ENCODE measurements at places on chromosomes 5 and 9.

GRCh38 chr5:76942581-76942980, 10.3 kb upstream of the CRHBP start:
- peak; percentile 73 for DNase-seq

DNA sequence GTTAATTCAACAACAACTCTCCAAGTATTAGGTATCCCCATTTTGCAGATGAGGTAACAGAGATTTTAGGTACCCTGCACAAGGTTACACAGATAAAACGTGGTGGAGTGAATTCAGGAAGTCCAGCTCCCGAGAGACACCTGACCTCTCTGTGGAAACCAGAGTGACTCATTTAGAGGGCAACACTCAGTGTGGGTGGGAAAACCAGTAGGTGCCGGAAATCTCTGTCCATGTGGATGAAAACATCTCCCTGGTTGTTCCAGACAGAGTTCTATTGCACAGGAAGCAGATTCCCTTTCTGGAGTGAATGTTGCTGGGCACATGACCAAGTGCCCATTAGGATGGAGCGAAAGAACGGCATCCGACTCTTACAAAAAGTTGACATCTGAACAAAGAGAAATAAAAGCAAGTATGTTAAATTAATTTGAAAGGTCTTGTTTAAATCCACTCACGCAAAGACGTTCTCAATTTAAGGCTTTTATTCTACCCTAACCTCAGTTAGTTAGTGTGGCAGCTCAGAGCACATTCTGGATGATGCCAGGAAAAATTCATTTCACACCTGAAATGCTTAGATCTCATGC, 391.9 kb upstream of the WWC1 start:
- no peak for DNase-seq

DNA sequence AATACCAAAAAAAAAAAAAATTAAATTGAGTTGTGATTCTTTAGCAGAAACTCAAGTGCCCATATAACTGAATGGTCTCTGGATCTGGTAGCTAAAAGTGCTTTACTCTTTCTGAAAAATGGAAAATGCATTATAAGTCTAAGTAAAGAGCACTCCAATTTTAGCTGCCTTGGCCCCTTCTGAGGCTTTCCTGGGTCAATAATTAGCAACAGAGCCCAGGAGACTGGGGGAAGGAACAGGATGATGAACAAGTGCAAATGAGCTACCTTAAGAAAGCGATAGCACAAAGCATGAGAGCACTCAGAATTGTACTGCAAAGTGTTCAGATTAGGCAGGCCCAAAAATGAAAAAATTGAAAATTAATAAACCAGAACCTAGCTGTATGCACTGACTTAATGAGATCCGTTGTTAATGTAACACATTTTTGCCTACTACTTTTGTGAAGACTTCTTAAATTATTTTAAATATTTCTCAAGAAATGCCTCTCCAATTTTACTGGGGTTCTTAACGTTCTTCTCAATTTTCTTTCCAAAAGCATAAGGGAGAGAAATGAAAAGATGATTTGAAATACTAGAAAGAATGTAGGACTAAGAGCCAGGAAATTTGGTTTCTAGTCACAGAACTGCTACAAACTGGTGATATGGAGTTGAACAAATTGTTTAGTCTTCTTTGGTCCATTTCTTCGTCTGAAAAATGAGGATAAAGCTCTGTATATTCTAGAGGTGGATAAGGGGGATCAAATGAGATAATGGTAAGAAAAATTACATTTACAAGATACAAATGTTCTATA, 566.1 kb downstream of the PDE4D start:
- no peak for DNase-seq

DNA sequence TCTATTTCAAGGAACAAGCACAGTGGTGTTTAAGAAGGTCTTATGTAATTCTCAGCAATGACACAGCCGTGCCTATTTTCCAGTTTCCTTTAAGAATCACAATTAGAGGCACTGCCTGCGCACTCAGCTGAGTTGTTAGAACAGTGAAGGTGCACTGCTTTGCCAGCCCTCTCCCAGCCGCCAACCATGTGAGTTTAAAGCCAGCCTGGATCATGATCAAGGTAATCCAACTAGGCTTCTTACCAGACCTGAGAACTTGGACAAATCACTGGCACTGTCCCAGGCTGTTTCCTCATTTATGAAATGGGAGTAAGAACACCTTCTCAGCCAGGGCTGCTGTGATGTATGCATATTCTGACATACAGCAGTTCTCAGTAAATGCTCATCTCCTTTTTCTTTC, 99.6 kb downstream of the ASTN2 start:
- DNase-seq: no peak

GRCh38 chr9:98691890-98692289, 16.8 kb downstream of the GABBR2 start:
- DNase-seq: no peak

DNA sequence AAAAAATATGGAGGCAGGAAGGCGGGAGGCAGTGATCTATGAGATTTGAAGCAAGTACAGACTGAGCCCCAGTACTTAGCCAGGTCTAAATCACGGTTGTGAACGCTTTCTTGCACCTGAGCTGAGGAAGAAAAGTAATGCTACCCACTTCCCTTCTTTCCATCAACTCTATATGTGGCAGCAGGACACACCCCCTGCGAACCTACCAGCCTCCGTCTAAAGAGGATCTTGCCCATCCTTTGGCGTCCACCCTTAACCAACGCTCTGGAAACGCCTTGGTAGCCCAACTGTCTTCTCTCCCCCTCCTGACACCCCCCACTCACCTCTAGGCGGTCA, 545 bp downstream of the HMGCS1 start:
- no peak for DNase-seq
